Hippocampal formation (tissue), 2 donors: ENCODE measurements at places on chromosomes 6 and 20.
A peak's percentile ranks its signal among the peaks of the same experiment; 100 is the strongest.

DNA sequence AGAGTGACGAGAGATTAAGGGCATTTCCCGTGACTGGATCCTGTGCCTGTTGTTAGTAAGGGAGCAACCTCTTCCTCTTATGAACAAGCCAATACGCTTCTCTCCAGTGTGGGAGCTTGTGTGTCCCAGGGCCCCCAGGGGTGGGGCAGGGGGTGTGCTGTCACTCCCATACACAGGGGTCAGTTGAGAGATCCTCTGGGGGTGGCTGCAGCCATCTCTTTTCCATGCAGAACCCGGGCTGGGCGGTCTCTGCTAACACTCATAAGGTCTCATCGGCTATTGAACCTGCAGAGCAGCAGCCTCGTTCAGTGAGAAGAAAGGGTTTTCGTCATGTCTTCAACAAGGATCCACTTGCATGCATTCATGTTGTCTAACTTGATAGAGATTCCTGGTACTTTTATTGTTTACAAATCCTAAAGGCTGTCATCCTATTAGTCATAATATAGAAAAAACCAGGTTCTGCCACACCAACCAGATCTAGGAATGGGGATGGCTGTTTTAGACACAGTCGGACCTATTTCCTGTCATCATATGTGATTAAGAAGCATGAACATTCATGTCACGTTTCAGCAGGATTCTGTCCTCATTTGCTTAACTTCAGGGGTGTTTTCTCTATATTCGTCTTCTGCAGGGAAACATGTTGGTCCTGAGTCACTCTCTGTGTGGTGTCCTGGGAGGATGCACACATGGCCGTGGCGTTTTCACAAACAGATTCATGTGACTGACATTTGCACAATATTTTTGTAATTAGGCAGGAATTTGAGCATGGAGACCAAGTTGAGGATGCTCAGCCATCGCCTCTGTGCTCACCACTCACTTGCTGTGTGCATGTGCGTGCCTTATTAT is 13.3 kb upstream of the THBS2 start:
- DNase-seq = no peak

DNA sequence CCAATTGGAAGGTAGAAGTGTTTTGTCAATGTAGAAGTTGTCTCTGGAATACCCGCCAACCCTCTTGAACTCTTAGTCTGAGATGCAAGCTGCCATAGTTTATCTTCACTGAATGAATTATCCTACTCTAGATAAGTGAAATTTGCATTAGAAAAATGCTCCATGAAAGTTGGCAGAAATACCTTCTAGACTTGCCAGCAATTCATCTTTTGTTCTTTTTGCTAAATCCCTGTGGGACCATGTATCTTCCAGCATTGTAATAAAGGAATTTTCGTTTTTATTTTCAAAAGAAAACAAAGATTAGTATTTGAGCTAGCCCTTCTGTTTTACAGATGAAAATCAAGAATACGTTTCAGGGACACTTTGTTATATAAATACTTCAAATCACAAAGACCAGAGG is 244.2 kb downstream of the CBLN4 start:
- no peak for DNase-seq

DNA sequence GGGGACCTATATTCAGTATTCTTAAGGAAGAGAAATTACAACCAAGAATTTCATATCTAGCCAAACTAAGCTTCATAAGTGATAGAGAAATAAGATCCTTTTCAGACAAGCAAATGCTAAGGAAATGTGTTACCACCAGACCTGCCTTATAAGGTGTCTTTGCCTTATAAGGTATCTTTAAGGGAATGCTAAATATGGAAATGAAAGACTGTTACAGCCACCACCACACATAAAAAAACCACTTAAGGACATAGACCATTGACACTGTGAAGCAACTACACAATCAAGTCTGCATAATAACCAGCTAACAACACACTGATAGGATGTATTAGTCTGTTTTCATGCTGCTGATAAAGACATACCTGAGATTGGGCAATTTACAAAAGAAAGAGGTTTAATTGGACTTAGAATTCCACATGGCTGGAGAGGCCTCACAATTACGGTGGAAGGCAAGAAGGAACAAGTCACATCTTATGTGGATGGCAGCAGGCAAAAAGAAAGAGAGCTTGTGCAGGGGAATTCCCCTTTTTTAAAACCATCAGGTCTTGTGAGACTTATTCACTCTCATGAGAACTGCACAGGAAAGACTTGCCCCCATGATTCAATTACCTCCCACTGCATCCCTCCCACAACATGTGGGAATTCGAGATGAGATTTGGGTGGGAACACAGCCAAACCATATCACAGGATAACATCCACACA is 119.2 kb upstream of the LAMA2 start:
- no peak for DNase-seq

DNA sequence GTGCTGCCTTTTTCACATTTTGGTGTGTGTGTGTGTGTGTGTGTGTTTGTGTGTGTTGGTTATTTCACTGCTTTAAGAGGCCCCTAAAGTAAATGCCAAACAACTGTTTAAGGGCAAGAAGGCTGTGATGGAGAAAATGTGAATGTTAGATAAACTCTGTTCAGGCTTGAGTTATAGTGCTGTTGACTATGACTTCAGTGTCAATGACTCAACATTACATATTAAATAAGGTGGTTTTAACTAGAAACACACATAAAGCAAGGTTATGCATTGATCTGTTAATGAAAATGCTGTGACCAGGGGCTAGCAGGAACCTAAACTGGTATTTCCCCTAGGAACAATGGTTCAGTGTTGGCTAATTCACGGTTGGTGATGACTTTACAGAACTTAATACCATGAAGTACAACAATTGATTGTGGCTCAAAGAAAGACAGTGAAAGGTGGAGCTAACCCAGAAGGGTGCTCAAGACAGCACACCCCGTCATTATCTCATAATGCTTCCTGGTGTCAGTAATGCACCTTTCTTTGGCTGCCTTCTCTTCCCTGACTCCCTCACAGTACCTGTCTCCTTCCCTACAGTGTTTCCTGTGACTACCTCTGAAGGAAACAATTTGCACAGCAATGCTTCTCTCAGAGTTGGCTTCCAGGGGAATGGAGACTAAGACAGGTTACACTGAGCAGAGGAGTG is 116.1 kb downstream of the RIN2 start:
- no peak for DNase-seq

DNA sequence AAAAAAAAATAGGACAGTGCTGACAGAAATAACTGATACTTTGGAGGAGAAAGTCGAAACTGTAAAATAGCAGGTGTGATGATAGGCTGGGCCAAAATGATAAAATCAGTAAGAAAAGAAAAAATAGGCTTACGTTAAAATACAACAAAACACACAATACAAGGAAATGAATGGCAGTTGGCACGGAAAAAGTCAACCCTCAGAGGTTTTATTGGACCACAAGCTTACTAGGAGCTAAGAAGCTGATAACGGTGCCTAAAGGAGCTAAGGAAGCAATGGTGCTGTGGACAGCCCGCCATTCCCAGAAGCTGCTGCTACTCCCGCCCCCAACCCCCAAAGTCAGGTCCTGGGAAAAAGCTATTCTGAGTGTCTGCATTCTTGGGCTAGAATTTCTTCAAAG is 55.9 kb upstream of the RNF146 start:
- no peak for DNase-seq

DNA sequence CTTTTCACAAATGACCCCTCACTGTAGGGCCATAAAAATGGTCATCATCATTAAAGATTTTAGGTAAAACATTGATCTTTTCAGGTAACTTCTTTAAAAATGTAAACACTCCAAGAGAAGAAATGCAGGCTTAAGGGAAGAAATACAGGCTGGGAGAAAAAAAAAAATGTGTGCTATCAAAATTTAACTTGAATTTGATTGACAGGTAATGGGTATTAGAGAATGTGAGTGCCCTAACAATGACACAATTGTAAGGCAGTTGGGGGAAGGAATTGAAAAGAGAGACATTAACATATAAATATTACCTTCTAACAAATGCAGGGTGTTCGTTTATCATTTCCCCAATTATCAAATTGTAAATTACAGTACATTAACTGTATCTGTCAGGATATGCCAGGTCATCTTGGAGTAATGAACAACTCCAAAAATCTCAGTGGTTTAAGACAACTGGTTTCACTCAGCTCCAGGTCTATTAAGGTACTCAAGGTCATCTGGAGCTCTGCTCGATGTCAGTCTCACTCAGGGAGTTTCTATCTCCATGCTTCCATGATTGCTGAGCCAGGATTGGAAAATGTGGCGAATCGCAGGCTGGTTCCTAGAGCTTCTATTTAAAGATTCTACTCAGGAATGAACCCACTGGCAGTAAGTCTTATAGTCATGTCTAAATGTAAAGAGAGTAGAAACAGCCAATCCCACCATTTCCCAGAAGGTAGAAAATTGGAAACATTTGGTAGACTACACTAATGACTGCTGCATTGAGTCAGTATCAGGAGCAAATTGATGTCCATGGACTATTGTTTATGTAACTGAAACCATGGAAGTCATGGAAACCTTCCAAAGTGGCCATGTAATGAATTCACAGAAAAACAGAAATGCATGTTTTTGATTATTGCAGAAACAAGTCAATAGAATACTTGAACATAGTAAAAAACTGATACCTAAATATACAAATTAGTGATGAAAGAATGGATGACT is 55.6 kb downstream of the FRK start:
- DNase-seq = no peak

DNA sequence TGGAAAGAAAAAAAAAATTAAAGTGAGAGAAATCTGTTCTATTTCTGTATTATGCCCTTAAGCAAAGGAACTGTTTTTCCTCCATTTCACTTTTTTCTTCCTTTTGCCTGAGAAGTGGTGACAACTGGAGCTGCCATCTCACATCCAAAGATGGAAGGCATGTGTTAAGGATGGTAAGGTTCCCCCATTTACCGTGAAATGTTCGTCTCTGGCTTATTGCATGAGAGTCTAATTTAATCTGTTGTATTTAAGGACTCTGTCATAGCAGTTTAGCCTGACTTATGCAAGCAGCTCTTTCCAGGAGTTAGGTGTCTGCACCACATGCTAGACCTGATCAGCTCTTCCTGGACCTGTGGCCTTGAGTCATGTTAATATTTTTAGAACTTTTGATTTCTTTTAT is 389.5 kb upstream of the MAP3K7 start:
- DNase-seq = no peak

DNA sequence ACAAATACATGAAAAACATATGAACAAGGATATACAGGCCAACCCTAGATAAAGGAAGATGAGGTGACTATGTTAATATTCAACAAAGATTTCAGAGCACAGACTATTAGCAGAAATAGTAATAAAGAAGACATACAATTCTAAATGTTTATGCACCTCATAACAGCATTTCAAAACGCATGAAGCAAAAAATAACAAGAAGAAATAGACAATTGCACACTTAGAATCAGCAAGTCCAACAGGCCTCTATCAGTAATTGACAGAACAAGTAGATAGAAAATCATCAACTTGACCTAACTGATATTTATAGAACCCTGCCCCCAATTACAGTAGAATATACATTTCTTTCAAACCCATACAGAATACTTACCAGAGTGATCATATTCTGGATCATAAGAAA is 11.4 kb upstream of the DOK5 start:
- DNase-seq = no peak

DNA sequence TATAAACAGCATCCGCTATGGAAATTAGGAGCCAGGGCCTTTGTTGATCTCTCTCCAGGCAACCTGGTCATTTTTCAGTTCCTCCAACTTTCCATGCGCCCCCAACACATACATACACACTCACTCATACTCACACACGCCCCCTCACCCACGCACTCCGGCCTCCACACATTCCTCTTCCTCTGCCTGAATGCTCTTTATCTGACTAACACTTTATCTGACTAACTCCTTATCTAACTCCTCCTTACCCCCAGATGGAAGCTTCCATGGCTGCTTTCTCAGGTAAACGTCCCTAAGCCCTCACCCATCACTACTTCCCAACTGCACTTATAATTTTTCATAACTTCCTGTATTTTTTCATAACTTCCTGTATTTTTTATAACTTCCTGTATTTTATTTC is 17.4 kb downstream of the CASS4 start:
- DNase-seq = no peak

- DNase-seq = no peak
These were observed 1.1 kb downstream of the CD109 start for GRCh38 chr6:73696966-73697655.

GRCh38 chr20:60055740-60056139 is 97.5 kb downstream of the CDH26 start:
- peak; percentile 15 for DNase-seq

GRCh38 chr6:5172041-5172653 is 87.0 kb downstream of the PPP1R3G start:
- no peak for DNase-seq

GRCh38 chr6:132797951-132798868 is at the start of gene SLC18B1:
Gene SLC18B1 (minus strand): TSS chr6:132798637. CDS start chr6:132798456, 181 bp downstream.
- peak; percentile 49 for DNase-seq

DNA sequence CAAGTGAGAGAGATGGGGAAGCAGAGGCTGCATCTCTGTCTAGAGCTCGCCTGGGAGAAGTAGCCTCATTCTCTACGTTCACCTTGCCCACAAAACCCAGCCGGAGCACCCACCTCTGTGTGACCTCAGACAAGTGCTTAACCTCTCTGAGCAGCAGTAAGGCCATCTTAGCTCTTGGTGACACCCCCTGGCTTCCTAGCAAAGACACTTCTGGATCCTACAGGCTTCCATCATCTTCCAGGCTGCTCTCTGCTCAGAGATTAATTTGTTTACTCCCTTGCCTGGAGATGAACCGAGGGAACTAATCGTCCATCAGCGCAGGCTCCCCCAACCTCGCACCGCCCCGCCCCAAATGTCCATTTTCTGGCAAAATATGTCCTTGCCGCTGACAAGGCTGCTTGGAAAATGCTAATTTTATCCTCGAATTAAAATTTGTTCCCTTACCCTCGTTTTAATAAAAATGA is 24.0 kb upstream of the CTNNBL1 start:
- no peak for DNase-seq

GRCh38 chr6:115319823-115320222 is 740.9 kb downstream of the FRK start:
- DNase-seq = no peak

GRCh38 chr6:119476554-119476953 is 127.0 kb upstream of the MAN1A1 start:
- no peak for DNase-seq

- no peak for DNase-seq
These were observed 21.8 kb upstream of the AMD1 start for GRCh38 chr6:110852773-110853172.

DNA sequence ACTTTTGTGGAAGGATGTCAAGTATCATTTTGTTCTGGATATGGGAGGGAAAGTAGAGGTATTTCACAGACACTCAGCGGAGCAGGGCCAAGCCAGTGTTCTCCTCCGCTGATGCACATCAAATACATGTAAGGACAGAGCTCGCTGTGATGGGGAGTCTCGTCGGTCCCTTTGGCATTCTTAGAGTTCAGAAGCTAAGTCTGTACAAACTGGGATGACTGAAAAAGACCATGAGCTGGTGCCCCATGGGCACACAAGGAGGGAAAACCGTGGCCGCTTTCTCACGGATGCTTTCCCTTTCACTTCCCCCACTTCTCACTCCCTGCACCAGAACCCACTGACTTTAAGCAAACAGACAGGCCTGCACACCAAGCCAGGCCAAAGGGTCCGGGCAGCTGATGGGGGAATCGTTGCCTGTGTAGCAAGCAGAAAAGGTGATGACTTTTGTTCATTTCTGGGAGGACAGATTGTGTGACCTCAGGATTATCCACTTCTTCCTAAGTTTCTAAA is 27.7 kb upstream of the MPC1 start:
- no peak for DNase-seq
